CD4-positive, CD25-positive, alpha-beta regulatory T cell (primary cell): ENCODE measurements at places on chromosomes 16 and 17. TPM values are rescaled to one million over a fixed set of nuclear protein-coding genes. Genes with fewer than 3 reads are reported as not detected.

DNA sequence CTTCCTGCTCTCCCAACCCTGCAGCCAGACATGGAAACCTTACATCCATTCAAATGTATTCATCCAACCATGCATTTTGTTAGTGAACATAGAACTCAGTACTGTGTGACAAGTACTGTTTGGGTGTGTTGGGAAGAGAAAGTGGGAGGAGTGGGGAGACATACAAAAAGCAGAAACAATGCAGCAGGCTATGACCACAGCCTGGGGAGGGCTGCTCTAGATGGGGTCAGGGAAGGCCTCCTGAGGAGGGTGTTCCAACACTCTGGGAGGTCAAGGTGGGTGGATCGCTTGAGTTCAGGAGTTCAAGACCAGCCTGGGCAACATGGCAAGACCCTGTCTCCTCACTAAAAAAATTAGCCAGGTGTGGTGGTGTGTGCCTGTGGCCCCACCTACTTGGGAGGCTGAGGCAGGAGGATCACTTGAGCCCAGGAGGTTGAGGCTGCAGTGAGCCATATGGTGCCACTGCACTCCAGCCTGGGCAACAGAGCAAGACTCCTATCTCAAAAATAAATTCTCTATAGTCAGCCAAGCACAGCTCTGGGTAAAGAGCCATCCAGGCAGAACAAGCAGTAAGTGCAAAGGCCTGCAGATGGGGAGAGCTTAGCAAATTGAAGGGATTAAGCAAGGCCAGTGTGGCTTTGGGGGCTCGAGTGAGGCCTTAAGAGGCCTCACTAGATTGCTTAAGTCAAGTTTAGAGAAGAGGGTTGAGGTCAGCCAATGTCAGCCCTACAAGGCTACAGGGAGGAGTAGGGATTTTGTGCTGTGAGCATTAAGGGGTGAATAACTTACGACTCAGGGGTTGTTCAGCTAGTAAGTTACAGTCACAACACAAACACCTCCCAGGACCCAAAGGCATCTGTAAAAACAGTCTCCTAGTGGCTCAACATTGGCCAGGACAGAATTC lies 5.5 kb downstream of the SLC13A2 start:
- no peak for DNase-seq

The KRT25 gene
- total RNA-seq = not detected

The CDK3 gene
- total RNA-seq = 11.6 TPM

The SMTNL2 gene
- total RNA-seq = not detected

GRCh38 chr17:19867329-19868078 lies at the start of gene ULK2:
Gene ULK2 (minus strand): TSS chr17:19867936. CDS start chr17:19867417, 519 bp downstream.
- DNase-seq = peak; percentile 59

GRCh38 chr16:31397096-31397660 lies 4.0 kb downstream of the ITGAD start:
- DNase-seq = no peak

The TBC1D3E gene
- not detected for total RNA-seq

- no peak for DNase-seq
These were observed 6.4 kb downstream of the TP53I13 start for GRCh38 chr17:29574732-29575510.

GRCh38 chr17:31674305-31674704 lies 184.7 kb downstream of the COPRS start:
- no peak for DNase-seq

The SOX8 gene
- 1.1 TPM for total RNA-seq

GRCh38 chr17:78175643-78175981 lies 7.2 kb downstream of the SYNGR2 start:
- DNase-seq = no peak

DNA sequence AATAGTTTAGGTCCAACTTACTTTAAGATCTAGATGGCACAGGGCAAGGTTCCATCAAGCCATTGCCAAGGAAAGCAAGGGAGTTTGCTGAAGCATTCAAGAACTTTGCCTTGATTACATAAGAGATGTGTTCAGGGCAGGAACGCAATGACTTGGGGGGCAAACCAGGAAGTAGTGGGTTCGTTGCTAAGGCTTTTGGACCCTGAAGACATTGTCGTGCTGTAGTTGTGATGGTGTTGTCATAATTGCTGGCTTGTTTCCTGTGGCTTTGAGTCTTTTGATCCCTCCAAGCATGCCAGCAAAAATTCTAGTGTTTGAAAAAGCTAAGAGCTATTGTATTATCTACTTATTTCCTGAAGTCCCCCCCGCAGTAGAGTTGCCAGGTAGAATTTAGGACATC lies 70.7 kb upstream of the HNF1B start:
- no peak for DNase-seq

The ZSCAN10 gene
- 0.81 TPM for total RNA-seq

GRCh38 chr16:78377312-78377711 lies 277.9 kb downstream of the WWOX start:
- no peak for DNase-seq

The CACNA1H gene
- 4.2 TPM for total RNA-seq

DNA sequence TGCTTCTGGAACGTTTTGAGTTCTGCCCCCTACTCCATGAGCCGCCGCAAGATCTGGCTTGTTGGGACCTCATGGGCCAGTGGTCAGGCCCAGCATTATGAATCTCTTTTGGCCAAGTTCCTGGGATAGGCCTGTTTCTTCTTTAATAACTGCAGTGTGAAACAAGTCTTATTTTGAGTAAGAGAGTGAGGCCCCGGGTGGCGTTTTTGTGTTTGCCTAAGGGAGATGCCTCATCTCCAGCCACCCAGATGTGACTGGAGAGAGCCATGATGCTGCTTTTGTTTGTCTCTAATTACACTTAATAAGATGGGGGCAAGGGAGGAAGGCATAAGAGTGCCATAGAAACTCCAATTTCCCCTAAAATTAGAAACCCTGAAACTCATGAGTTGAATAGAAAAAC lies 39.8 kb downstream of the KSR1 start:
- no peak for DNase-seq

The DNAI2 gene
- 1.5 TPM for total RNA-seq

DNA sequence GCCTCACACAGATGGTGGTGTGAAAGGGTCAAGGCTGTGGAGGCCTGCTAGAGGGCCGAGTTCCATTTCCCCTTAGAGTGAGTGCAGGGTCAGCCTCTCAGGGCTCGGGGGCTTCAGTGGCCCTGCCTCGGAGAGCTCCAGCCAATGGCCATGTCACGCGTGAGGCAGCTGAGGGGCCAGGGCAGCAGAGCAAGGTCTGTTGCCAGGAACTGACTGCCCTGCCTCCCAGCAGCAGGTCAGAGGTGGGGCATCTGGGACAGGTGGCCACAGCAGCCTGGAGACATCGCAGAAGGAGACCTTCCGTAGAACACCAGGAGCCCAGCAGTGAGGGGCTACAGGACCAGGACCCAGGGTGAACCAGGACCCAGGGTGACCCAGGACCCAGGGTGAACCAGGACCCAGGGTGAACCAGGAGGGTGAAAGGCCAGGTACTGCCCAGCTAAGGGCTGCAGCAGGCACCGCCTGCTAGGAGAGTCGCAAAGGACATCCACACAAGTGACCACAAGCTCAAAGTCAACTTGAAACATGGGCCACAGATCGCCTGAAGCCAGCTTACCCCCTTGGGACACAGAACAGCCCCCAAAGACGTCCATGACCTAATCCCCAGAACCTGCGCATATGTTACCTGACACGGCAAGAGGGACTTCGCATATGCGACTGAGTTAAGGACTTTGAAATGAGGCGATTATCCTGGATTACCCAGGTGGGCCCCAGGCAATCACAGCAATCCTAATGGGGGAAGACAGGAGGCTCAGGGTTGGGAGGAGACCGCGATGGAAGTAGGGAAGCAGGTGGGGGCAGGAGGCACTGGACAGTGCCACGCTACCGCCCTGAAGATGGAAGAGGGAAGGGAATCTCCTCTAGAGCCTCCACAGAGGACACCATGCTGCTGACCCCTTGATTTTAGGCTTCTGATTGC lies 4.8 kb upstream of the MEAK7 start:
- DNase-seq = no peak

DNA sequence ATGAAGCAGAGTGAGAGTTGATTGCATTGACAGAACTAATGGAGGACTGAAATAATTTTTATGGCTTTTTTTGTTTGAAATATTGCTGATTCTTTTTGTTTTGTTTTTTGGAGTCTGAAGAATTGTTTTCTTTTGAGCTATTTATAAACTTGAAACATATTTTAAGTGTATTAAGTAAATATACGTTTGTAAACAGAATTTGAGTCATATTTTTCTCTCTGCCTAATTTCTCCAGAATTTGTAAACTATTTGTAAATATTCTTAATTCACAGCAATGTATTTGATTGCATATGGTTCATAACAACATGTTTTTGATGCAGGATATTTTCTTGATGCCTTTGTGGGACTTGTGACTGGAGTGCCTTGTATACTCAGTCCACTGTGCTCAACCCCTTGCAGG lies 50.7 kb downstream of the SLFN11 start:
- DNase-seq = no peak

- no peak for DNase-seq
These were observed 49.4 kb downstream of the SLC39A11 start for GRCh38 chr17:73042809-73043685.

DNA sequence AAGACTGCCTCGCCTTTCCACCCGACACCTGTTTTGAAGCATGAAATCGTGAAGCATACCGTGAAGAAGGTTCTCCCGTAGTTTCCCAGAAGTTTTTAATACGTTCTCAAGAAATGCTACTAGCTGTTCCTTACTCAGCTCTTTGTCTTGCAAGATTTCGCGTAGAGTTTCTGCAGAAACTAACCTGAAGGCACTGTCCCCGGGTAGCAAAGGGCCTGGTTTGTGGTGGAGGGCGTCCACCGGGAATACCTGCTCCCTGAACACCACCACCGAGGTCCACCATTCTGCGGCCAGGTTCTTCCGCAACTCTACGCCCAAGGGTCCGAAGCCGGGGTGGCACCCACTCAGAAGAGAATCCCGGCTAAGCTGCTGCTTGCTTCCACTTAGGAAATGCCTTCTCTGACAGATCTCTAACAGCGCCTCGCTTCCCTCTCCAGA lies 487 bp downstream of the POLG2 start:
- DNase-seq = no peak

The NME2 gene
- 167 TPM for total RNA-seq

The PLA2G10 gene
- not detected for total RNA-seq

- DNase-seq = no peak
These were observed 6.5 kb upstream of the QRICH2 start for GRCh38 chr17:76314392-76315227.

The PDILT gene
- total RNA-seq = not detected

The TPSD1 gene
- not detected for total RNA-seq

DNA sequence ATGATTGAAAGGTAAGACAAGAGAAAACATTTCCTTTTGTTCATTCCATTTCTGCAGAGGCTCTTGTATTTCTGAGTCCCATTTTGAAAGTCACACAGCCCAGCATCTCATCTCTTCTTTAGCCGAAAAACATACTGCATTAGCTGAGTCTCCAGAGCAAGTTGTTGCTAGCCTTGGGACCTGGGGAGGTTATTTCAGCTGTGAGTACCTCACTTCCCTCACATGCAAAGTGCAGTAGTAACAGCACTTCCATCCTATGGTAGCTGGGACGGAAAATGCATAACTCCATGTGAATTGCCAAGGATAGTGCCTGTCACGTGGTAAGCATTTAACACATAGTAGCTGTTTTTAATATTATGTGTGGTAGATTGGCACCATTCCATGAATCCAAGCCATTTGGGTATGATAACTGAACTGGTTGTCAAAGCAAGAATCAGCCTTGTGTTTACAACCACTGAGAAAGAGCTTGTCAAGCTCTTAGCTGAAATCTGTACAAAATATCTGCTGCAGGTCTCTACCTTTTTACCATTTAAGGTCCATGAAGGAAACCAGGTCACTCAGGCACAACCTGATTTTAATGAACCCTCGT lies 345.7 kb downstream of the CDH13 start:
- DNase-seq = no peak
